Heart right ventricle (tissue), 16 donors: ENCODE measurements at places on chromosomes 7 and 10.

GRCh38 chr7:137751361-137752009 lies 95.3 kb downstream of the DGKI start:
- DNase-seq, result no peak

- DNase-seq, result no peak
Measured at GRCh38 chr10:131585761-131586160, 274.2 kb upstream of the TCERG1L start.

DNA sequence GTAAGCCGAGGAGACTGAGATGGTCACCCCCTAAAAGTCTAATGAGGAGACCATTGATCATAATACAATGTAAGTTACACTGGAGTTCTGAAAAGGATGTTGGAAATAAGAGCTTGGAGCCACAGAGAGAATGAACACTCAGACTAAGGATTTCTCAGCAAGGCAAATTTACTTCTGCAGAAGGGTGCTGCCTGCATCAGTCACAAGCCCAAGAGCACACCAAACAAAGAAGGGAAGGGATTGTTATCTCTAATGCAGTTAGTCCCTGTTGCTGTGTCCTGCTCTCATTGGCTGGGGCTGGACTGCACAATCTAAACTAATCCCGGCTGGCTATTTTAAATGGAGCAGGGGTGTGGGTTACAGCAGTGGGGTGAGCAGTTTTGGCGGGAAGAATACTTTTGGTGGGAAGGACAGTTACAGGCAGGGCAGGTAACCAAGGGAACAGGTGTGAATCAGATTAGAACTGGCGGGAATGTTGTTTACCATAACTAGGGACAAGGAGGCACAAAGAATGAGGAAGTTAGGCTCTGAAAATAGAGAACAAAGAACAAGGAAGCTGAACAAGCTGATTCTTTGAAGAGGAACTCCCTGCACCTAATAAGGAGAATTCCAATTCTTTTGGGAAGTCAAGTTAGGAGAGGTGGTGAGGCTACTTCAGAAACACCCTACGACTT lies 30.3 kb upstream of the TRIM24 start:
- DNase-seq, result no peak

DNA sequence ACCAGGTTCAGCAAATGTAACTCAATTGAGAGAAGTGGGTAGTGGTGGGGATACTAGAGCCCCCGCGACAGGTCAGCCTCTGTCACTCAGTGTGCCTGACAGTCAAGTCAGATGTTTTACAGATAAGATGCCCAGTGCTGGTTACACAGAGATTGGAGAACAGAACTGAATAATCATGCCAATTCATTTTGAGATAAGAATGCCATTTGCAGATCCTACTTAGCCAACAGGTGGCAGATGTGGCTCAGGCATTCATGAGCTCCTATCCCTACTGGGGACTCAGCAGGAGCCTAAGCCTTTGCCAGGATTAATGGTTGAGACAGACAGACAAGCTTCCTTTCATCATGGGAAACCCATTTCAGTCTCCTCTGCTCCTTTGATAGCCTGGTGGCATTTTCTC lies 137.8 kb downstream of the MAPK8 start:
- DNase-seq, result no peak

- DNase-seq, result no peak
Measured at GRCh38 chr7:48427671-48428070, 256.4 kb downstream of the ABCA13 start.

DNA sequence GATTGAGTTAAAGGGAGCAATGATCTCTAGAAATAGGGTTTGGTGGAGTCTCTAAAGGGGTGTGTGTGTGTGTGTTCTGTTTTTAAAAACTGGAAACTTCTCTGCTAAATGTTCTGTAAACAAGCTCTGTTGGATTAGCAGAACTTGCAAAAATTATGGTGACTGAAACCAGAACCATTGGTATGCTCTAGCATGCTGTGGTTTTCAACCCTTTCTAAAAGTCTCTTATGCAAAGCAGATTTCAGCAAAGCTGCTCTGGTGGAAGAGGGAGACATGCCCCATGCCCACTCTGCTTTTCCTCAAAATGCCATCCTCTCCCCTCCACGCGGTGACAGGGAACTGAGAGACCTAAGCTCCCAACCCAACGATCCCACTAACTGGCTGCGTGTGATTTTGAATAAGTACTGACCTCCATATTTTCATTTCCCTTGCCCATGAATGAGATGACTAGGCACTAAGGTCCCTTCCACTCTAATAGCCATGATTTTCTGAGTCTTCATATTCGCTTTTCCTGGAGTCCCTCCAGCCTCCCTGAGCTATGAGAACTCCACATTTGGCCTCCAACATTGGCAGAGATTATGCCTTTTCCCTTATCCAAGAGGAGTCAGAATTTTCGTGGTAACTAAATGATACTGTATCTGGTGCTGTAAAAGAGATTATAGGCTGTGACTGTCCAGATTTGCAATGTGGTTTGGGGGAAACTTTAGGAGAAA lies 117.3 kb upstream of the PALS2 start:
- DNase-seq, result no peak
